B cell (primary cell): ENCODE measurements at places on chromosomes 3 and 15. TPM values are rescaled to one million over a fixed set of nuclear protein-coding genes. Genes with fewer than 3 reads are reported as not detected.

DNA sequence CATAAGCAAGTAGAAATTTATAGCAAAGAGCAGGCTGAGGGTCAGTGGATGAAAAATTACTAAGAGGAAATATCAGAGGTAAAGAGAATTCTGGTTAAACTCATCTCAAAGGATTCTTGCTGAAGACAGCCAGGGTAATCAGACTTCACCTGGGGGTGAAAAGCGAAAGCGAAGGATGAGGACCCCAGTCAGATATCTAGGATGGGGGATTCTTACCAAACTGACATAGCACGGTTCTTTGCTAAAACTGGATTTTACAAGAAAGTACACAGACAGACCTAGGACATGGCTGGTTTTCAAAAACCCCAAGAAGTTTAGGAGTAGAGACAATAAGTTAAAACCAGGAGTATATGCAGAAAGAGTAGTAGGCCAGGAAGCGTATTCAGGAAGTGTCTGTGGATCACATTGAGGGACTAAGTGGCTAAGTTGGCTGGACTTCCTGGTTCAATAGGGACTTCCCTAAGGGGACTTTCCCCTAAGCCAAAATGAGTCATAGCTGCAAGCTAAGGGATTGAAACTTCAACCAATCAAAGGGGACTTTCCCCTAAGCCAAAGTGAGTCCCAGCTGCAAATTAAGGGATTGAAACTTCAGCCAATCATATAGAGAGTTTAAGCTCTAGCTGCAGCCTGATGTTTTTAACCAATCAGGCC is 2.4 kb upstream of the CFAP91 start:
- peak; percentile 77 for DNase-seq

- peak; percentile 66 for DNase-seq
Measured at GRCh38 chr3:43996379-43997301, 245.0 kb upstream of the TOPAZ1 start.

GRCh38 chr15:73872346-73872745 is 1.0 kb upstream of the TBC1D21 start:
- DNase-seq, result no peak

DNA sequence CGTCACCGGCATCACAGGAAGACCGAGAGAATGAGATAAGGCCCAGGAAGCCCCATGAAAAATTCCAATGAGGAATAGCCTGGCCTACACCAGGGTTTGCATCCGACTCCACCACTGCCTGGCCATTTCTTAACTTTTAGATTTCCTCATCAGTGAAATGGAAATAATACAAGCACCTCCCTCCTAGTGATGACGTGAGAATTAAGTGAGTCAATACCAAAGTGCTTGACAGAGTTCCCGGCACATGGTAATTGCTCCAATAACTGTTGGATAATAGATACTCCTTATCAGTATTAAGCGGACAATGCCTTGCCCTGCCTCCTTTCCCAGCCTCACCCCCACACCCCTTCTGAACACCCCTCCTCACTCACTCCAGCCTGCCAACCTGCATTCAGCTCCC is 105.4 kb downstream of the TLE3 start:
- no peak for DNase-seq

The SLC24A1 gene
- 1.7 and 1.8 TPM in 2 replicates for polyA plus RNA-seq

The TF gene
- 0.36 and 0.37 TPM in 2 replicates for polyA plus RNA-seq

The GOLGA8G gene
- polyA plus RNA-seq, result not detected in 2 replicates

The MBNL1 gene
- 195 and 214 TPM in 2 replicates for polyA plus RNA-seq

The REC114 gene
- polyA plus RNA-seq, result not detected in 2 replicates

The SEMA6D gene
- not detected in 2 replicates for polyA plus RNA-seq
